ENCODE measurements at places on chromosomes 6 and 20.

- DNase-seq, result no peak
Observed at GRCh38 chr20:63031251-63032014, 24.7 kb upstream of the BHLHE23 start.

DNA sequence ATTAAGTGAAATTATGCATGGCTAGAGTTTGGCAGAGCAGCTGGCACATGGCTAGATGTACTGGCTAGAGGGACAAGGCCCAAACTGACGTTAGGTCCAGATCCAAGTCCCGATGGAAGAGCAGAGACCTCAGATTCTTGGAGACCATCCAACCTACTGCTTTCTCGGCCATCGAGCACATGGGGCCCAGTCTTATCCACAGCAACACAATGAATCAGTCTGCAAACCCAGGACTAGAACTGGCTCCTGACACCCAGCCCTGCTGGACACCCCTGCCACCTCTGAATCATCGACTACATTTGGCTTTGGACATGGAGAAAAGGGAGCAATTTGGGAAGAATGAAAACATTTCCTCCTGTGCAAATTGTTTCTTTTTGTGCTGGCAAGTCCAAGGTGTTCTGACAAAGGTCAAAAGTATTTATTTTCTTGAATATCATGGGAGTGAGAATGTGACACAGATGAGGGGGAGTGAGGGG, 23.9 kb upstream of the YWHAB start:
- peak; percentile 20 for DNase-seq

GRCh38 chr6:10511477-10511876, 9.7 kb upstream of the GCNT2 start:
- DNase-seq, result no peak

DNA sequence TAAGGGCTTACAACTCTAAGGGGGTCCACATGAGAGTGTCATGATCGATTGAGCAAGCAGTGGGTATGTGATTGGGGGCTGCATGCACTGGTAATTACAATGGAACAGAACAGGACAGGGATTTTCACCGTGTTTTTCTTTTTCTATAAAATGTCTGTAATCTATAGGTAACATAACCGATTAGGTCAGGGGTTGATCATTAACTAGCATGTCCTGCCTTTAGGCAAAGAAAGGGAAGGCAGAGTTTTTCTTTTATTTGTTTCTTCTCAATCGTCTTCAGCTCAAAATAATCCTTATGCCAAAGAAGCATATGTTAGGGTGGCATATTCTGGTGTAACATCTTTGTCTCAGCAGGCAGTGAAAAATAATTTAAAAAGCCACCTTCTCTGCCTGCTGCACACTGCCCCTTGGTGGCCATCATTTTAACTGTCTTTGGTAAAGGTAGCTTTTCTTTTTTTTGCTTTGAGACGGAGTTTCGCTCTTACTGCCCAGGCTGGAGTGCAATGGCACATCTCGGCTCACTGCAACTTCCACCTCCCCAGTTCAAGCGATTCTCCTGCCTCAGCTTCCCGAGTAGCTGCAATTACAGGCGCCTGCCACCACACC, 9.7 kb upstream of the CEP43 start:
- peak; percentile 11 for DNase-seq

DNA sequence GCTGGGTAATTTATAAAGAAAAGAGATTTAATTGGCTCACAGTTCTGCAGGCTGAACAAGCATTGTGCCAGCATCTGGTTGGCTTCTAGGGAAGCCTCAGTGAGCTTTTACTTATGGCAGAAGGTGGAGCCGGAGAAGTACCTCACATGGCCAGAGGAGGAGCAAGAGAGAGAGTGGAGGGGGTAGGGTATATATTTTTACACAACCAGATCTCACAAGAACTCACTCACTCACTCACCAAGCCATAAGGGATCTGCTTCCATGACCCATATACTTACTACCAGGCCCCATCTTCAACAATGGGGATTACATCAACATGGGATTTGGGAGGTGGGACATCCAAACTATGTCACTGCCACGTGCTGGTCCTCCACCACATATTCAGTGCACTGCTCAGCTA, 152.6 kb upstream of the PRND start:
- DNase-seq, result no peak

DNA sequence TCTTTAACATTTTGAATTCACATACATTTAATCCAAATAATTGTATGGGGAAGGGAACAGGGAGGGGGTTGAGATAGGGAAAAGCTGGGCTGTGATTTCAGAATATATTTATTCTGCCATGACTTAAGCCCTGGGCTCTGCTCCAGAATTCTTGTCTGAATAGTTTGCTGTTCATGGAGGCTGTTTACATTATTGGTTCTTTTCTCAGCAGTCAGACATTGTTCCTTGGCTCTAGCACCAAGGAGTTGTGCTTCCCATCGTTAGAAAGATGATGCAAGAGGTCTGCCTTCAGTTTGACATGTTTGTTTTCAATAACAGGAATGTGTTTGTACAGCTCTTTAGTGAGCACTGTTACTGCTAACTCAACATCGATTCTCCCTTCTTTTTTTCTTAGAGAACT, 198.8 kb upstream of the CDYL start:
- DNase-seq, result no peak

DNA sequence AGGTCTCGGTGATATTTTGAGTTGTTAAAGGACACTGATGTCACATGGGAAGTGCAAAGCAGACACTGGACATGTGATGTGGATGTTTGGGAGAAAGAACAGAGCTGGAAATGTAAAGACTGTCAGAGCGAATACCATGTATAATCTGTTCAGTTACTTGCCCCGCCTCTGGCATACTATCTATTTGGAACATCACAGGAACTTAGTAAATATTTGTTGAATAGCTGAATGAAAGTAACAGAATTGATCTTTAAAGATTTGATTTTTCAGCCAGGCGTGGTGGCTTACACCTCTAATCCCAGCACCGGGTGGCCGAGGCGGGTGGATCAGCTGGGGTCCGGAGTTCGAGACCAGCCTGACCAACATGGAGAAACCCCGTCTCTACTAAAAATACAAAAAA, 13.8 kb upstream of the NHLRC1 start:
- no peak for DNase-seq

DNA sequence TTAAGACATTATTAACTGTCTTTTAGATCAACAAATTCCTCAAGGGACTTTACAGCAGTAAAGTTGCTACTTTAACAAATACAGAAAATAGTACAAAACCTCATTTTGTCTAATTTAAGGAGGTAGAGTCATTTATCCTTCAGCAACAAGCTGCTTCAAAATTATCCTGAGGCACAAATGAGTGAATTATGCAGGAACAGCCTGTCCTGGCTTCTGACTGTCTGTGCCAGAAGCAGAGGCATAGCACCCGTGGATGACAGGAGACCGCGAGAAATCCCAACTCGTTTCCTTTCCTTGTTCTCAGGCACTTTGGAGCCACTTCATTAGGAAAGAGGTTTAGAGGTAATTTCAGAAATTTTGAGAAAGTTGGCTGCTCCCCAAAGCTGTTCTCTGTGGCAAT, 549.2 kb upstream of the BTBD3 start:
- no peak for DNase-seq

GRCh38 chr6:3426927-3427686, 29.7 kb downstream of the SLC22A23 start:
- DNase-seq, result no peak

DNA sequence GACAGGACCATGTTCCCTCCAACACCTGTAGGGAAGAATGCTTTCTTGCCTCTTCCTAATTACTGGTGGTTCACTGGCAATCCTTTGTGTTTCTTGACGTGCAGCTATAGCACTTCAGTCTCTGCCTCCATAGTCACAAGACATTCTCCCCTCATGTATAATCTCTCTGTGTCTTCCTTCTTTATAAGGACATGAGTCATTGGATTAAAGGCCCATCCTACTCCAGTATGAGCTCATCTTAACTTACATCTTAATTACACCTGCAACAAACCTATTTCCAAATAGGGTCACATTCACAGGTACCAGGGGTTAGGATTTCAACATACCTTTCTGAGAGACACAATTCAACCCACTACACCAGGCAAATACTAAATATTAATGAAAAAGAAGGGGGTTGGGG, 213.6 kb downstream of the RNGTT start:
- no peak for DNase-seq

- DNase-seq, result no peak
Observed at GRCh38 chr20:22575087-22575721, 9.2 kb downstream of the FOXA2 start.

DNA sequence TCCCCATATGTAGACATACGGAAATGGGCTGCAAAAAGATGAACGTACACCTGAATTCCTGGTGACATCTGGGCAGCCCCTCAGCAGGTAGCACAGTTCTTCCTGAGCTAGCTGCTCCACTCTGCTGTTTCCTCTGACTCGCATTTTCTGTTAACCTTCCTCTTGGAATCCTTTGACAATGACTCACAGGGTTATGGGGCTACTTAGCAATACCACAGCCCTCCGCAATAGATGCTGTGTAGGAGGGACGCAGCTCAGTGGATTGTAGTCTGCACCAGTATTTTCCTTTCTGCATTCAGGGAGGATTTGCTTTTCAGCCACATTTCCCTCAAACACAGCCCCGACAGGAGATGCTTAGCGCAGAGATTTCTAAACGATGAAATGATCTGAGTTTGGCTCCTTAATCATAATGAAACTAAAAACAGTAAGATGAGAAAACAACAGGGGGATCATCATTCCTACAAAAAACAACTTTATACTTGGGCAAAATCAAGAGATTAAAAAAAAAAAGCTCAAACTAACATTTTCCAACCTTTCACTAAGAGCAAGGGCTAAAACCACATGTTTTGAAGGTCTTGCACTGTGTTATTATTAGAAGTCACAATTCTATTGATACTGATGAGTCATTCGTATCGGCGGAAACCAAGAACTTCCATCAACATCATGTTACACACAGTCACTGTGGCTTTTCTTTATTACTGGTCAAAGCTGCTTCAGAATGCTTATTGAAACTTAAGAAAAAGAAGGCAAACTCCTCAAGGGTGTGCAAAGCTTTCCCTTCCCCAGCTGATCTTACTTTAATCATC, 12.2 kb downstream of the BACH2 start:
- DNase-seq, result peak; percentile 91

GRCh38 chr20:48275286-48276020, 490.2 kb upstream of the SULF2 start:
- no peak for DNase-seq

DNA sequence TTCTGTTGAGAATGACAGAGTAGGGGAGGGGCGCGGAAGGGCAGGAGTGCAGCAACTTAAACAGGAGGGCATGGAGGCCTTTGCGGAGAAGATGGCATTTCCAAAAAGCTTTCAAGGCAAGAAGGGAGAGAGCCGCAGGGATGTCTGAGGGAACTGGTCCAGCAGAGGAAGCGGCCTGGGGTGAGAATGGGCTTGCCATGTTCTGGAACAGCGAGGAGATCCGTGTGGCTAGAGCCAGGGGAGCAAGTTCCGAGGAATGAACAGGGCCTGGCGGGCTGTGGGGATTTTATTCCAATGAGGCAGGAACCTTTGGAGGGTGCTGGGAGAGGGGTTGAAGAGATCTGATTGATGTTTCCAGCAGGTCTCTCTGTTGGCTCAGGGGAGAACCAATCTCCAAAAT, 86.1 kb downstream of the PREX1 start:
- no peak for DNase-seq

DNA sequence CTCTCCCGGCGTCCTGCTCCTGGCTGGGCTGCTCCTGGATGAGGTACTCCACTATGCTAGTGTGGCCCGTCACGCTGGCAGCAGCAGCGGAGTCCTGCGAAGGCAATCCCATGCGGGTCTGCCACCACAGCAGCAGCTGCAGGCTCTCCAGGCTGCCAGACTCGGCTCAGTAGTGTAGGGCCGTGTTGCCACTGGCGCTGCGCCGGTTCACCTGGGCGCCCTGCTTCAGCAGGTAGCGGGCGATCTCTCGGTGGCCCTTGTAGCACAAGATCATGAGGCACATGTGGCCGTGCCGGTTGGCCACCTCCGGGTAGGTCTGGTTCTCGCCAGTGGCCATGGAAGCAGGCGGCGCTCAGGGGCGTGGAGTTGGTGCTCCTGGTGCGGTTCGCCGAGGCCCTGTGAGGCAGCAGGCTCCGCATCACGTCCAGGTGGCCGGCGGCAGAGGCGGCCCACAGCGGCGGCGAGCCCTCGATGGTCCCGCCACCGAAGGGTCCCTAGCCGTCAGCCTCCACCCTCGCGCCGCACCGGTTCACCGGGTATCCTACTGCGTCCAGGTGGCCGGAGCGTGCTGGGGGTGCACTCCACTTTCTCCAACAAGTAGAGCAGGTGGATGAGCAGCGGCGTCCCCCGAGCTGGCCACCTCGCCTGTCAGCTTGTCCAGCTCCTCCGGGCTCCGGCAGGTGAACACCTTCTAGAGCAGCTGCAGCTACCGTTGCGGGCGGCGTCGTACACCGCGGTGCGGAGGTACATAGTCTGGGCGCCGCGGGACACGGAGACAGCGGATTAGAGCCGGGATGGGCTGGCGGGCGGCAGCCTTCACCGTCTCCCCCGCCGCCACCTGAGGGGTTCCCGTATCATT, 19.8 kb downstream of the RFPL4B start:
- no peak for DNase-seq

DNA sequence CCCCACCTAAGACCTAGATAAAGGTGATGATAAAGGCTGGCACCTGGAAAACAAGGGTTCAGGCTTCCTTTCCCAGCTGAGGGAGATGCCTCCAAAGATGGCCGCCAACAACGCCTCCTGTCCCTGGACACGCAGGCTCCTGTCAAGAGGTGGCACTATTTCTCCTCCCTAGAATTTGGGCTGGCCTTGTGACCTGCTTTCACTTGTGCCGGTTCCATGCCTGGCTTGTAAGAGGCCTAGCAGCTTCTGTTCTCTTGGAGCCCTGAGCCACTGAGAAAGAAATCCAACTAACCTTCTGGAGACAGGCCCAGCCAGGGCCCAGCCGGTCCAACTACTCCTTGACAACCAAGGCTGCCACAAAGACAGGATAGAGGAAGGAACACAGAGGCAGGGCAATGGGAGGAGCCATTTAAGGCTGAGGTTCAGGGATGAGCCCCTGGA, 60.2 kb upstream of the RALY start:
- DNase-seq, result peak; percentile 61

GRCh38 chr6:119209452-119210205, 131.2 kb upstream of the FAM184A start:
- DNase-seq, result no peak

DNA sequence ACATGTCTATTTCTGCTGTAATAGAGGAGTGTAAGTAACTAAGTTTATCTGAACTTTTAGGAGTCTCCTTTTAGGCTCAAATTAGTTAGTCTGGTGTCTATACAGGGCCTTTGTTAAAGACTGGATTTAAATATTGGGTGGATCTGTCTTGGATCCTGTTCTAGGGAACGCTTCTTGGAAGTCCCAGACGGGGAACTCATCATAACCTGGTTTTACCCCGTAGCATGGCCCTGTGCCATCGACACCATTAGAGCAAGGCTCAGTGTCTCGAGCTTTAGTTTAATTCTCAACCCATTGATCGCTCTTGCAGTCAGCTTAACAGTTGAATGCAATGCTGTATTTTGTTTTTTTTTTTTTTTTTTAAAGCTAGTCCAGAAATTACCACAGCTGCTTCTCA, 89.9 kb downstream of the CARMIL1 start:
- no peak for DNase-seq

GRCh38 chr6:20092071-20092566, 120.2 kb downstream of the MBOAT1 start:
- peak; percentile 37 for DNase-seq

GRCh38 chr6:8079126-8079525, 14.9 kb upstream of the BLOC1S5 start:
- DNase-seq, result no peak

Measured in mammary epithelial cell (primary cell).